ENCODE measurements at places on chromosomes 1 and 21.

GRCh38 chr1:167635156-167635648, 5.2 kb downstream of the RCSD1 start:
- no peak for DNase-seq

DNA sequence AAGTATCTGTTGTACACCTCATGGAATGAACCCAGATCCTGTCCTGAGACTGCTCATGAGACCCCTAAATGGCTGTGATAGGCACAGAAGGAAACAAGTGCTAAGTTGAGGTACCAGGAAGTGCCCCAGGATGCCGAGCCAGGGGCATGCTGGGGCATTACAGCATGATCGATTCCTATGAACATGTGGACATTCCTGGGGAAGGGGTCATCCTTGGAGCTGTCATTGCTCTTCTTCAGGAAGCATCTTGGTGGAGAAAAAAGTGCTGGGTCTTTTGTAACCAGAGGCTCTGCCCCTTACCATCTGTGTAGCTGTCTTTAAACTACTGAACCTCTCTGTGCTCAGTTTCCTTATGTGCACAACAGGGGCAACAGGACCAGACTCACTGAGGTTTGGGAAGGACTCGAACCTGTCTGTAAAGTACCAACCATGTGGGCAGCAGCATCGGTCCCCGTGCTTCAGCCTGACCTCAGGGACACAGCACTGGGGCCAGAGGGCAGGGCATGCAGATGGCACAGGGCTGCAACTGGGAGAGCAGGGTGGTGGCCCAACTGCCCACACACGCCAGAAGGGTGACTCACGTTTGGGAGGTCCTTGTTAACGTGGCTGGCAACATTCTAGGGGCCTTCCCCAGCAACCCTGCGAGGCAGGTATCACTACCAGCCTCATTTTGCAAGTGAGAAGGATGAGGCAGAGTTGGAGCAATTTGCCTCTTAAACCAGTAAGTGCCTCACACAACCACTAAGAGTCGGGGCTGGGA, 142.3 kb upstream of the EDN2 start:
- peak; percentile 62 for DNase-seq

DNA sequence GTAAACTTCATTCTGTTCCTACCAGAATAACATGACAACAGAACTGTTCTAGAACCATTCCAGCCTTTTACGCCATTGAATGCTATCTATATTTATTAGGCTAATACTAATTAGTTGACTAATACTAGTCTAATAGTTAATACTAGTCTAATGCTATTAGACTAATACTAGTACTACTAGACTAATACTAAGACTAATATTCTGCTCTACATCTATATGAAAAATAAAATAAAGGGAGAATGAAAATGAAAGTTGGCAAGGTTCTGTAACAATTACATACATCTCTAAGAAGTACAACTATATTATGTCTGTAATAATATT, 40.9 kb upstream of the LRRC8B start:
- DNase-seq, result no peak

GRCh38 chr21:41766883-41767605, at the start of gene RIPK4:
TSS of gene RIPK4 (minus strand) at chr21:41767052. CDS start at chr21:41767041, 11 bp downstream.
- DNase-seq, result peak; percentile 40

DNA sequence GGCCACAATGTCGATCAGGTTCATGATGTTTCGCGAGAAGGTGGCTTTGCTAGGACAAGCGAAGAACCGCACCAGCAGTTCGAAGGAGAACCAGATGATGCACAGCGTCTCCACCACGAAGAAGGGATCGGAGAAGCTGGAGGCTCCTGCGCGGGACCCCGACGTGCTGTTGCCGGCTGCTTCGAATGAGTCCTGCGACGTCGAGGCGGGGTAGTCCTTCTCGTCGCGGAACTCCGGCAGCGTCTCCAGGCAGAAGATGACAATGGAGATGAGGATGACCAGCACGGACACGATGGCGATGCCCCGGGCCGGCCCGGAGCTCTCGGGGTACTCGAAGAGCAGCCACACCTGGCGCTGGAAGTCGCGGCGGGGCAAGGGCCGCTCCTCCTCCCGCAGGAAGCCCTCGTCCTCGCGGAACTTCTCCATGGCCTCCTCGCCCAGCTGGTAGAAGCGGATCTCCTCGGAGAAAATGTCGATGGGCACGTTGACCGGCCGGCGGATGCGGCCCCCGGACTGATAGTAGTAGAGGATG, 869 bp downstream of the KCNA3 start:
- DNase-seq, result no peak

- DNase-seq, result peak; percentile 41
These were observed 11.2 kb upstream of the HMGCS2 start for GRCh38 chr1:119779869-119780356.
